ENCODE measurements at places on chromosomes 6 and 20. TPM values are rescaled to one million over a fixed set of nuclear protein-coding genes. Genes with fewer than 3 reads are reported as not detected.

- DNase-seq, result no peak
These were observed 236.5 kb upstream of the KCNG1 start for GRCh38 chr20:51259455-51259854.

GRCh38 chr6:139509167-139509566, 134.7 kb upstream of the CITED2 start:
- DNase-seq, result no peak

- no peak for DNase-seq
These were observed 66.4 kb upstream of the DSP start for GRCh38 chr6:7475081-7475480.

DNA sequence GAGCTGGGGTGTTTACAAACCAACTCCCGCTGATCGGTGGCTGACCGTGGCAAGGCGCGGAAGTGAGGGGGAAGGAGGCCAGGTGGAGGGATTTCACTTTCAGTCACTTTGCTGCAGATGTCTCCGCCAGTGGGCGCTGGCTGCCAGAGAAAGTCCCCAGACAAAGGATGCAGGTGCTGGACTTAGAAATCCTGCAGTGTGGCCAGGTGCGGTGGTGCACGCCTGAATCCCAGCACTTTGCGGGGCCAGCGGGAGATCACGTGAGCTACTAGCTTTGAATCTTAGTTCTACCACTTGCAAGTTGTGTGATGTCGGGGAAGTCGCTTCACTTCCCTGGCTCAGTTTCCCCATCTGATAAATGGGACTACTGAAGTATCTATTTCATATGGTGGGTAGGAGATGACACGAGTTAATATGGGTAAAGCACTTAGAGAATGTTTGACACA, 180.4 kb downstream of the ZNF217 start:
- DNase-seq, result peak; percentile 59

DNA sequence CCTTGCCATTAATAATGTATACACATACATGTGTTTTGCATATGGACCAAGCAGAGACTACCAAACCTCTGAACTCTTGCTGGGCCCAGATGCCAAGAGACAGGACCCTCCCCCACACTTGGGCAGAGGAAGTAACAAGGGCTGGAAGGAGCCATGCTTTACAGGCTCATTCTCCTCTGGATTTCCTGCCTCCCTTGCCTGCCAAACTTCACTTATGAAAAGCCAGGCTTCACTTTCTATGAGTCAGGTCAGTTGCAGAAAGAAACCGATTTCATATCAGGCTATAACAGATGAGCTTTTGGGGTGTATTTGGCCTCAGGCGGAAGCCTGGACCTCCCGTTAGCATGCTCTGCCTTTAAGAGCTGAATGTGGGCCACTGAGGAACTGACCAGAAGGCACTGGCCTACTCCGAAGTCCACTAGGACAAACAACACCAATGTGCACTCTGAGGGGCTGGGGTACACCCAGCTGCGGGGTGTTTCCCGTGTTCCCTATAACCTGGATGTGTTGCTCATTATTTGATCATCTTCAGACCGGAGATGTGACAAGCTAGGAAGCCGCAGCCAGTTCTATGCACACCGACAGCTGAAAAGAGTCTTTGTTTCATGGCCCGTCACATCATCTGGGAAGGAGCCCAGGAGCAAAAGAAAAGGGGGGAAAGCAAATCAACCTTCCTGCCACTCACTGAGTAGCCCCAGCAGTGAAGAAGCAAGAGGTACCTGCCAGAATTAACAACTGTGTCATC, 28.5 kb downstream of the HAO1 start:
- no peak for DNase-seq

- no peak for DNase-seq
These were observed 13.6 kb downstream of the SESN1 start for GRCh38 chr6:109081026-109081425.

Gene TXNDC5
- 66.6 TPM for total RNA-seq

DNA sequence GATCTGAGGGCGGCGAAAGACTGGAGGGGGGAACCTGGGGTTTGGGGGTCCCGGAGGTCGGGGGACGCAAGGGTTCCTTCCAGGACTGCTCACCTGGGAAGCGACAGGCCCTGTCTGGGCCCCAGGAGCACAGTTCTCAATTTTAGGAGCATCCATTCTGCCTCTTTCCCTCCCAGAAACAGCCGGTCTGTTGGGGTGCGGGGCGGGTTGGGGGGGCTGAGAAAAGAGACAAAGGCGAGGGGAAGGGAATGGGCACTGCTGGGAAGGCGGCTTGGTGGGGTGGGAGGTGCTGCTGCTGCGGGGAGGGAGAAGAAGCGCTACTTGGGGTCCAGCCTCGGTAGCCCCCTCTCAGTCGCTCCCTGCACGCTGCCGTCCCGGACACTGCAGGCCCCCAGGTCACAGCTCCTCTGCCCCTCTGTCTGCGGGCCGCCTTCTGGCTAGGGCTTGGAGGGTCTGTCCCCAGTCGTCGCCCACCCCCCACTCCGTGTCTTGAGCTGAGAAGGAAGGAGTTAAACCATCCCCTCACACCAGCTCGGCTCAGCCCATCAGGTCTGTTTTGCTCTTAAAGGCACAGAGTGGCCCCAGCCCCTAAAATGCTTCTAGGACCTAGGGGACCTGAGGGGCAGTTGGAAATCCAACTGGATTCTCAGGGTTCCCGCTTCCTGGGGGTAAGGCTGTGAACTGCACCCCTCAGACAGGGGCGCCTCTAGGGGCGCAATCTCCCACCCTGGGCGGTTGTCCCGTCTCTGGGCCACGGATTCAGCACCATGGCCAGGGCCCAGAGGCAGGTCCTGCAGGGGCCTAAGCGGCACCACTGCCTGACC, 690 bp downstream of the GDAP1L1 start:
- peak; percentile 78 for DNase-seq

Gene DIDO1
- total RNA-seq, result 35.4 TPM

- DNase-seq, result no peak
These were observed 686 bp downstream of the ZGPAT start for GRCh38 chr20:63708301-63709148.

Gene RNF144B
- 36.4 TPM for total RNA-seq

Gene HAO1
- total RNA-seq, result not detected

DNA sequence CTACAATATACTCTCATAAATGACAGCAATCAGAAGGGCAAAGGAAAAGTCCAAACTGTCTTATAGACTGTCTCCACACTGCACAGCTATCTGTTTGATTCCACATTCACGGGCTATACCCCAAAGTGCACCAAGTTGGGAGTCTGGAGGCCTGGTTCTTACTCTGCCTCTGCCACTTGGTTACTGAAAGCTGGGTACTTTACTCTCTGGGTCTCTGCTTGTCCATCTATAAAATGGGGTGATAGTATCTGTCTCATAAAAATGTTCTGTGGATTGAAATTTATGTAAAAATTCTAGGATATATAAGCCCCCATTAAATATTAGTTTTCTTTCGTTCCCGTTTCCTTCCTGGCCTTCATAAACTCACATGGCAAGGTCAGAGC, 86.5 kb downstream of the CD164 start:
- no peak for DNase-seq

Gene TNFRSF21
- total RNA-seq, result 0.04 TPM

- DNase-seq, result no peak
These were observed 41.9 kb upstream of the RNF8 start for GRCh38 chr6:37311741-37312473.

GRCh38 chr6:45727819-45728449, 287.7 kb downstream of the CLIC5 start:
- no peak for DNase-seq

GRCh38 chr6:138869398-138869797, 73.5 kb downstream of the ECT2L start:
- no peak for DNase-seq

DNA sequence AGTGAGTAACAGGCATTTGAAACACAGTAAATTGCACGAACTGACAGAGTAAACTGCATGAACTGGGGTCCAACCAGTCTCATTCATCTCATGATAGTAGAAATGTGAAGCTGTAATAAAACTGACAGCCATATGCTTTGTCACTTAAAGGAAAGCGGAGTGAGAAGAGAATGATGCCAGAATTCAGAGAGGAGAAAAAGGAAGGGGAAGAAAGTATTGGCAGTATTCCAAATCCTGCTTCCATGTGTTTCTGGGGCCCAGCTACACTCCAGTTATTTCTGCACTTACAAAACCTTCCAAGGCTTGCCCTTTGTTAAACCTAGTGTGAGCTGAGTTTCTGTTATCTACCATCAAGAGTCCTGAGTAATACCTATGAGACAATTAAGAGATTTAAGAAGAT, 17.2 kb downstream of the SNX14 start:
- DNase-seq, result no peak

DNA sequence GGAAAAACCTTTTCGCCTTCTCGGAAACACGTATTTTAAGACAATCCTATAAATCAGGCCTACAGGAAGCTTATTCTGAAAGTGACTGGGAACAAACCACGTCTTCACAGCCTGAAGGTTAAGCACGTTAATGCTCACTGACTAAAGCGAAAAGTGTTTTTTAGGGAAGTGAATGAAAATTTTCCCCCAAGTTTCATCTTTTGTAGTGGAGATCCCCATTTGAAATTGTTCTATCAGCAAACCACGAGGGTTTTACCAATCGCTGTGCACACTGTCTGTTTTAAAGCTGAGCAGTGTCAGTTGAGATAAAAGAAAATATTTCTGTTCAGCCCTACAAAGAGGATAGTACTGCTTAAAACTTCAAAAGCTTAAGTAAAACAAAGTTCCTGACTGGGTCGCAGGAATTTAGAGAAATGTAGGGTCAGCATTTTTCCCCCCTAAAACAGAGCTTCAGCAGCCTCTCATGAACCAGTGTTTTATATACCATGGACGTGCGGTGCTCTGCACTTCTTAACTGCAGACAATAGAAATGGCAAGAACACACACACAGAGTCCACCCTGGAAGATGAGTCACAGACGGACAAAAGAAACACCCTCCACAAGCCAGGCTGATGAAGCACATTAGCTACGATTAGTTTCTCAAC, 34.9 kb downstream of the SLC22A23 start:
- peak; percentile 11 for DNase-seq

DNA sequence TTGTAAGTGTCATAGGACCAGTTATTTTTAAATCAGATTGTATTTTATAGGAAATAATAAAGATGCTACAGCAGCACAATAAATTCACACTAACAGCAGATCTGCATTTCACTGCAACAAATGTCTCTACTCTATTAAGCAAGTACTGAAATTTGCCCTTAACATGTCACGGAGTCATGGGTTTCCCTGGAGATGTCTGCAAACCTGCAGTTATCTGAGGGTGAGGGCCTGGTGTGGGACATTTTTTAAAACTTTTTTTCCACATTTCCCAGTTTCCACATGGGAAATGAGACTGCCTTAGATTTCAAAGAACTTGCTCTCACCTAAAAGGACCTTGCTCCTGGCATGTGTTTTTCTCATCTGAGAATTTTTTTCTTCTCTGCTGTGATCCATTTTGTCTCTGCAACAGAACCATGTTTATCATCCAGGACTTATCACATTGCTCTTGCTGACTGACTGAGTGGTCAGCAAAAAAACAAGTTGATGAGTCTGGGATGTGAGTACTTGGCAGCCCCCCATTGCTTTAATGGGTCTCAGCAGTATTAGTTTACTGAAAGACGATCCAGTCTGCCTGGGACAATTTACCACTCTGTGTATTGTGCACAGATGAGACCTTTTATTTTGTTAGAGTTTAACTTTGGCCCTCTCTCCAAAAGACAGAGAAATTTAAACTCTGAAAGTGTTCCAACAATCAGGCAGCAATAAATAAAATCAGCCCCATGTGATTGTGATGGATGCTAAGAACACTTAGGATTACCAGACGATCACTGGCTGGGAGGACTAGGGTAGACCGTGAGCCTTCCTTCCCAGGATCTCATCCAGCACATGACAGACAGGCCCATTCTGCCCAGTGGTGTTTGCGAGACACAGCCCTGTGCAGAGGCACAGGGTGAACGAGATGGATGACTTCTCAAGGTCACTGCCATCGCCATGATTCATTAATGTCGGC, 268.8 kb downstream of the BTBD9 start:
- DNase-seq, result no peak

- DNase-seq, result no peak
These were observed 1106.2 kb upstream of the GJE1 start for GRCh38 chr6:141026504-141026903.

DNA sequence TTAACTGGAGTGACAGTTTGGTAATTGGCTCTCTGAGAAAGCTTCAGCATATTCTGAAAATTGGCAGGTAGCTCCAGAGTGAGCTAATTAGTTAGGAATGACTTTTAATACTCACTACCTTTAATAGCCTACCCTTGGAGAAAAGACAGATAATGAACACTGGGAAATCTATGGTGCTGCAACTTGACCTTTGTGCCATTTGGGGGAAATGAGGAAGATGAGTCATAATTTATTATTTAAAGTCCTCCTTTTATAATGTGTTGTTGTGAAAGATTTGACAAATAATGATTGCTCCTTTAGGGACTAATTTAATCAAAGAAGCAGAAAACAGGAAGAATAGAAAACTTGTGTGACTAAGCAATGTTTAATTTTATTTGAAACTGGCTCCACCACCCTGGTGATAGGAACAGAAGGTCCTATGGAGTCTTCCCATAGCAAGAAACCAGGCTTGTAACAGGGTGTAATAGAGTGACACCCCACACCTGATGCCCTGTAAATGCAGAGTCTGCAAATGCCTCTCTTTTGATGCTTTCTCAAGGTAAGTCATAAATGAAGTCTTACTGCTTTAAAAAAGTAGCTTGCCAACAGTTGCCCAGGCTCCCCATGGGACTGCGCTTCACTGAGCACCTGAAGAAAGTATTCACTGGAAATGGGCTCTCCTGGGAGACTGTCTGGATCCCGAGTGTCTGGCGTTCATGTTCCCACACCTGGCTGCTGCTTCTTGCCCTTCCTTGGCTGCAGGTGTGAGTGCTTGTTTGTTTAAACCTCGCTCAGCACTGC, 134.4 kb downstream of the LRRC1 start:
- DNase-seq, result no peak

- no peak for DNase-seq
These were observed 24.9 kb downstream of the TGM2 start for GRCh38 chr20:38139977-38140753.

Data from Karpas-422 (cell line).